ENCODE measurements at places on chromosomes 2 and 18.

- no peak for DNase-seq
These were observed 817.9 kb downstream of the SOCS6 start for GRCh38 chr18:71106701-71107100.

DNA sequence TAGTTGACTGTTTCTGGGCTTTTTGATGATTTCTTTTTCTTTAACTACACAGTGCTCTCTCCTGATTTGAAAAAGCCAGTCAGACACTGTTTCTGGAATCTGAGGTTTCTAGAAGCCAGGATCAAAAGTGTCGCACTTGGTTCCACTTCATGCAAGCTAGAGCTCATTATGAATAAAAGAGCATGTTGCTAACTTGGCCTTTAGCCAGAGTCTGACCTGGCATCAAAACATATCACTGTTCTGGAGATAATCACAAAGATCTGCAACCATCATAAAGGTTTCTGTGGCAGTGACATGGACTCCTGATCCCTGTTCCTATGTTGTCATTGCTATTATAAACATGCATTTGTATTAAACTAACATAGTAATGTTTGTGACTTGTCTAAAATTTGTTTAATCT is 76.1 kb upstream of the MAPRE2 start:
- no peak for DNase-seq

DNA sequence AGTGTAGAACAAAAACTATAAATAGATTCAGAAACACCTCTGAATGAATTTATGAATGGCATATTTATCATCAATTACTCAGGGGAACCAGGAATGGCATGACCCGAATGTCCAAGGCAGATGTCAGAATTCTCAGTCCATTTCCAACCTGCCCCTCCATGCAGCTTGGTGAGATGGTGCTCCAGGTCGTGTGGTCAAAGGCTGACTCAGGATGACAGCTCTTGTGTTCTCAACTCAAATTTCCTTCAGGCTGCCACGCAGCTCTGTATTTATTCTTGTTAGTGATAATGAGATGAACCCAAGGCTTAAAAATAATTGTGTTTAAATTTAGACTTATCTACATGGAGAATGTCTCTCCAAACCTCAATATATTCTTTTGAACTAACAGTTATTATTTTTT is 146.9 kb downstream of the METTL4 start:
- DNase-seq = no peak

DNA sequence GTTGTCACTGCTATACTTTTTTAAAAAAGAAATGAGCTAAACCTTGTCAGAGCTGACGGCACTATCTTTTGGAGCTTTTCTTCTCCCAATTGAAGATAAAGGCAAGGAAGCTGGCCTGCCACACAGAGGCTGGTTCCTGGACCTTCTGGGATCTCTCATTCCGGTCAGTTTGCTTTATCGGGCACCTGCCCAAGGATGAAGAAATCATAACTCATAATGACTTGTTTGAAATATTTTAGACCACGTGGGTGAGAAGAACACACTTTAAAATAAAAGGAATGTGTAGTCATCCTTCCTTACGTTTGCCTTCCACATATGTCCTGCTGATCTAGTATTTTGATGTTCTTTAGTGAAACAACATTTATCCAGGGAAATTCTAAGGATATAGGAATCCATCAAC is 535.7 kb downstream of the DCC start:
- no peak for DNase-seq

DNA sequence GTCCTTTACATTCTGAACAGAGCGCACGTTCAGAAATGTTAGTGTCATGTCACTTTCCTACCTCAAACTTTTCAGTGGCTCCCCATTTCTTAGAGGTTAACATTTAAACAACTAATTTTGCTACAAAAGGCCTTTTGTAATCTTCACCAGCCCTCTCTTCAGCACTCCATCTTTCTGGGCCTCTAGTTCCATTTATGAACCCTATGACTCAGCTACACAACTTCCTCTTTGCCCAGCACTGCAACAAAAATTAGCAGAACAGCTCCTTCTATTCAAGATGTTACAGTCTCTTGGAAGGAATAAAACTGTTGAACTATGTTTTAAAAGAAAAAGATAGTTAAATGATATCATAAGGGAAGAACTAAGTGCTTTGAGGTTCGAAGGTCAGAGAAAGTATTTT is 139.9 kb downstream of the VWC2L start:
- DNase-seq = peak; percentile 5

DNA sequence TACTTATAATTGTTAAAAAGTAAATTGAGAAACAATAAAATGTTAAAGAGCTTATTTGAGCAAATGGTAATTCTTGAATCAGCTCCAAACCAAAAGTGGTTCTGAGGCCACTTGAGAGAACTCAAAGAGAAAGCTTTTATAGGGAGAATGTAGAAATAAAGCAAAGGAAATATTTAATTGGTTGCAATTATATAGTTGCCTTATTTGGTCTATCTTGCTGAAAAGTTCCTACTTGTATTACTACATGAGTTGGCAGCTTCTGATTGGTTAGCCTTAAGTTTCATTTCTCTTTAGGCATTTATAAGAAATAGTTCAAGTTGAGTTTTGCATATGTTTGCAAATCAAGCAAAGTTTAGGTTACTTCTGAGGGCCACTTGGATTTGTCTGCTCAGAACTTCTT is 38.1 kb downstream of the SCN2A start:
- DNase-seq = no peak

Measured in GDM1 (cell line).